ENCODE measurements at places on chromosomes 16 and 17. TPM values are rescaled to one million over a fixed set of nuclear protein-coding genes. Genes with fewer than 3 reads are reported as not detected.

The SNAI3 gene
- total RNA-seq = 0.19 TPM

The FBXW10B gene
- total RNA-seq = 0.83 TPM

The ABCC12 gene
- total RNA-seq = not detected

The TVP23A gene
- not detected for total RNA-seq

The CSH1 gene
- total RNA-seq = not detected

The PYDC1 gene
- not detected for total RNA-seq

The GCGR gene
- total RNA-seq = not detected

The CCL18 gene
- not detected for total RNA-seq

- DNase-seq = no peak
Observed at GRCh38 chr16:70739389-70739788, 53.5 kb upstream of the MTSS2 start.

GRCh38 chr17:49393491-49394255 is 21.0 kb downstream of the PHB1 start:
- no peak for DNase-seq

DNA sequence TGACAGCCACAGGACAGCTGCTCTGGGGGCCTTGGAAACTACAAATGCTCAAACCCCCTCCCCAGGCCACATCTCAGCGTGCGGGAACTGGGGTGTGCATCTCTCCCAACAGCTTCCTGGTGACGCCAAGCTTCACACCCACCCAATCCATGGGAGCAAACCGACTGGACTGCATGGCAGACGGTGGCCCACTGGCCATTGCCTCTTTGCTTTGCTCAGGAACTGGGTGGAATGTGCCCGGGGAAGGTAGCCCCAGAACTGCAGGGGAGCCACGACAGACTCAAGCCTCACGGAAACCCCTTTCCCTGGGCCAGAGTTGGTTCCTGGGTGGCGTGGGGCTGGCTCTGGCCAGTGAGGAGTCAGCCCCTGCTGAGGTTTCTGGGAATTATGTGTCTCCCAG is 5.2 kb upstream of the C16orf95 start:
- DNase-seq = no peak

- DNase-seq = no peak
Observed at GRCh38 chr17:67449845-67450755, 73.0 kb downstream of the PITPNC1 start.

- DNase-seq = no peak
Observed at GRCh38 chr17:73856556-73856955, 212.3 kb upstream of the SDK2 start.

DNA sequence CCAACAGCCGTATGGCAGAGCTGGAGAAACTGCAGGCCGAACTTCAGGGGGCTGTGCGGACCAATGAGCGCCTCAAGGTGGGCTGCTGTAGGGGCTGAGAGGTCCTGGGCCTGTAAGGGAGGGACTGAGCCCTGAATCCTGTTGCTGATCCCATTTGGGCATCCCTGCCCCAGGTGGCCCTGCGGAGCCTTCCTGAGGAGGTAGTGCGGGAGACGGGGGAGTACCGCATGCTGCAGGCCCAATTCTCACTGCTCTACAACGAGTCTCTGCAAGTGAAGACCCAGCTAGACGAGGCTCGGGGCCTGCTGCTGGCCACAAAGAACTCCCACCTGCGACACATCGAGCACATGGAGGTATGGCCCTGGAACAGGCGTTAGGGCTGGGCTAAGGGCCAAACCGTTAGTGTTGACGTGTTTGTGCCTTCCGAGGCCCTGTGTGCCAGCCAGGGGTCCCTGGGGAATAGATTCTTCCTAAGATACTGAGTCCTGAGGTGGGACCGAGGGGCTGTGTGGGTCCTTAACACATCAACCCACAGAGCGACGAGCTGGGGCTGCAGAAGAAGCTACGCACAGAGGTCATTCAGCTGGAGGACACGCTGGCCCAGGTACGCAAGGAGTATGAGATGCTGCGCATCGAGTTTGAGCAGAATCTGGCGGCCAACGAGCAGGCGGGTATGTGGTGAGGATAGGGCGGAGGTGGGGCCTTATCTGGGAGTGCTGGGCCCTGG is 4.2 kb downstream of the RNF40 start:
- DNase-seq = no peak

- DNase-seq = peak; percentile 94
Observed at GRCh38 chr17:55726440-55726839, 3.8 kb upstream of the TMEM100 start.
